ENCODE measurements at places on chromosomes 1 and 21.

GRCh38 chr1:19043579-19044443, 87.3 kb upstream of the IFFO2 start:
- no peak for DNase-seq

DNA sequence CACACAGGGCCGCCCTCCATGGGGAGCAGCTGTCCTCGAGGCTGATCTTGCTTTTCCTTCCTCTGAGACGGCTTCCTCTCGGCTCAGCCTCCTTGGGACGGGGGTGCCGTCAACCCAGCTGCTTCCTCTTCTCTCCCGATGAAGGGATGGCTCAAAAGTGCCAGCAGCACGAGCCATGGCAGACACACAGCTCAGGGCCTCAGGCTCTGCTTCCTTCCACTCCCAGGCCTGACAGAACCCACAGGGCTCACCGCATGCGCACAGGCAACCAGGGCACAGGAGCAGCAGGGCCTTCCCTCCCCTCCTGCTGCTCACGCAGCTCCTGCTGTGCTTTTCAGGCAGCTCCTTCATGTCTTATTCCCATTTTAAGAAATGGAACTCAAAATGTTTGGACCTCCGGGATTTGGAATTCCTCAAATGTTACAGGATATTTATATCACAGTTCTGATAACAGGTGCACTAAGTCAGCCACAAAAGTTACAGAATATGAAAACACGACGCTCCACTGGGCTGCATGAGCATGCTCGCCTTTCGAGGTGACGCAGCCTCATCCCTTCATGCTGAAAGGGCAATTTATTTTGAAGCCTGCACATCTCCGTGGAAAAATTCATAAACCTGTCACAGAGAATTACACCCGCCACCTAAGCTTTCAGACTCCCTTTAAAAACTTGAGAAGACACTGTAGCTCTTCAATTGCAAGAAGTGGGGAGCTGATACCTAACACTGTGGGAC, 84.4 kb downstream of the HSF2BP start:
- DNase-seq: no peak

GRCh38 chr1:175597969-175598765, 145.2 kb downstream of the TNR start:
- DNase-seq: no peak

DNA sequence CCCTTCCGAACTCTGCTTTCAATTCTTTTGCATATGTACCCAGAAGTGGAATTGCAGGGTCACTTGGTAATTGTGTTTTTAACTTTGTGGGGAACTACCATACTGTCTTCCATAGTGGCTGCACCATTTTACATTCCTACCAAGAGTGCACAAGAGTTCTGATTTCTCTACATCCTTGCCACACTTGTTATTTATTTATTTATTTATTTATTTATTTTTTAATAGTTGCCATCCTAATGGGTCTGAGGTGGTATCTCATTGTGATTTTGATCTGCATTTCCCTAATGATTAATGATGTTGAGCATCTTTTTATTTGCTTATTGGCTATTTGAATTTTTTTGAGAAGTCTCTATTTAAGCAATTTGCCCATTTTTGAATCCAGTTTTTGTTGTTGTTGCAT, 422.4 kb downstream of the PTPRU start:
- DNase-seq: no peak

GRCh38 chr1:47382399-47382983, 33.6 kb upstream of the FOXE3 start:
- DNase-seq: no peak

- no peak for DNase-seq
Measured at GRCh38 chr1:180563026-180563827, 4.5 kb downstream of the OVAAL start.

DNA sequence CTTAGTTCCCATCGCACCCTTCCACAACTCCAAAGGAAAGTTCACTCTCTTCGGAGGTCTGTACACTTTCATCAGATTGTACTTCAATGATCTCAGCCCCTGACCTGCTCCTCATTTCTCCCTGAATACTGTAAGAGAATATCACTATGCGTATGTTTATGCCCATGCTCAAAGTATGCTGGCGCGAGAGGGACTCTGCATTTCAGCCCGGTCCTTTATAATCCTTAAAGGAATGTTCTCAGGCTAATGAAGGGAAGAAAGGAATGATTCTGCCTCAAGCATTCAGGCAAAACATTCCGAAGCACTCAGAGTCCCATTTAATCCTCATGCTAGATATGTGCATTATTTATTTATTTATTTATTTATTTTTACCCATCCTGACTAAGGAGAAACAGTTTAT, 76.8 kb downstream of the PLD5 start:
- no peak for DNase-seq

GRCh38 chr1:67887146-67887545, 53.9 kb upstream of the GNG12 start:
- no peak for DNase-seq

GRCh38 chr1:245698860-245699259, 544.1 kb downstream of the KIF26B start:
- DNase-seq: no peak

DNA sequence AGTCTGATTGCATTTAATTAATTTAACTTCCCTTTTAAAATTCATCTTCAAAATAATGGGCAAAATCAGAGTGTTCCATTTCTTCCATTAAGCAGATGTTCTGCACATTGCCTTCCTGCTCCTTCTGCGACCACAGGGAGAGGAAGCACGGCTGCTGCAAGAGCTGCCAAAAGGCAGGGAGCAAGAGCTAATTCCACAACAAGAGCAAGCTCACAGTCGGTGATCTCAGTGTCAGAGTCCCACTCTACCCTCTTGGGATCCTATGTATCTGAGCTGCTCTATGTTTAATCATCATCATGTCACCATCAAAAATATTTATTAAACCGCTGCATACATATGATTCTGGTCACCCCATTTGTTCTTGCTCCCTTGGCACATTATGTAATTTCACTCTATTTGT, 255.3 kb upstream of the CAMK1G start:
- no peak for DNase-seq

GRCh38 chr1:229479660-229480399, 28.3 kb downstream of the NUP133 start:
- no peak for DNase-seq

- DNase-seq: no peak
Measured at GRCh38 chr1:51558375-51558924, 39.4 kb upstream of the EPS15 start.

DNA sequence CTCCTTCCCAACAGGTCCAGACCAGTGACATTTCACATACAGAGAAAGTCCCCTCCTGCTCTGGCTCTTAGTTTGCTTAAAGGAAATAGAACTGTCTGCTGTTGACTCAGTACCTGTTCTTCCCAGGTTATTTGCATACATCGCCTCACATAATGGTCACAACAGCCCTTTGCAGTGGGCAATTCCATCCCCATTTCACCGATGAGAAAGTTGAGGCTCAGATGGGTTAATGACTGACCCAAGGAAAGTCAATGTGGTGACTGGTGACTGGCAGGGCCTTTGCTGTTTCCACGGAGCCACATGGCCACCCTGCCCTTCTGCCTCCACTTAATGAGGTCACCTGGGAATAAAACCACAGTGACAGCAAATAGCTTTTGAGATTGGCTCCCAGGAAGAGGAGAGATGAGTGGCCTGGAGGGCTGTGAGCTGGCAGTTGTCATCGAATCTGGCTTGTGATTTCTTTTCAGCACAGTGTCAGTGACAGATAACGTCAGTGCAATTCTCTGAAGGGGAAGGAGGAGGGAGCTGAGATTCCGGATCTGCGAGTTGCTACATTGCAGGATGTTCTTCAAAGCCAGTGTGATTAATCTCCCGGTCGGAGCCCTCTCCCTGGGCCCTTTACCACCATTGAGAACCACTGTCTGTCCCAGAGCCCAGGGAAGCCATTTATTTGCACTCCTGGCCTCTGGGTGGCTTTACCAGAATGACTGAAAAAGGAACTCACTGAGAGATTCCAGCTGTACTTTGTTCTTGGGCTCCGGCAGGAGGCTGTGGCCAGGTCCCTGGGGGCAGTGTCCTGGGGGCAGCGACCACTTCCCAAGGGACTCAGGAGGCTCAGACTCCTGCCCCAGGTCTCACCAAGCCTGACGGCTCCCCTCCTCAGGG, 117.2 kb downstream of the CNIH3 start:
- no peak for DNase-seq

DNA sequence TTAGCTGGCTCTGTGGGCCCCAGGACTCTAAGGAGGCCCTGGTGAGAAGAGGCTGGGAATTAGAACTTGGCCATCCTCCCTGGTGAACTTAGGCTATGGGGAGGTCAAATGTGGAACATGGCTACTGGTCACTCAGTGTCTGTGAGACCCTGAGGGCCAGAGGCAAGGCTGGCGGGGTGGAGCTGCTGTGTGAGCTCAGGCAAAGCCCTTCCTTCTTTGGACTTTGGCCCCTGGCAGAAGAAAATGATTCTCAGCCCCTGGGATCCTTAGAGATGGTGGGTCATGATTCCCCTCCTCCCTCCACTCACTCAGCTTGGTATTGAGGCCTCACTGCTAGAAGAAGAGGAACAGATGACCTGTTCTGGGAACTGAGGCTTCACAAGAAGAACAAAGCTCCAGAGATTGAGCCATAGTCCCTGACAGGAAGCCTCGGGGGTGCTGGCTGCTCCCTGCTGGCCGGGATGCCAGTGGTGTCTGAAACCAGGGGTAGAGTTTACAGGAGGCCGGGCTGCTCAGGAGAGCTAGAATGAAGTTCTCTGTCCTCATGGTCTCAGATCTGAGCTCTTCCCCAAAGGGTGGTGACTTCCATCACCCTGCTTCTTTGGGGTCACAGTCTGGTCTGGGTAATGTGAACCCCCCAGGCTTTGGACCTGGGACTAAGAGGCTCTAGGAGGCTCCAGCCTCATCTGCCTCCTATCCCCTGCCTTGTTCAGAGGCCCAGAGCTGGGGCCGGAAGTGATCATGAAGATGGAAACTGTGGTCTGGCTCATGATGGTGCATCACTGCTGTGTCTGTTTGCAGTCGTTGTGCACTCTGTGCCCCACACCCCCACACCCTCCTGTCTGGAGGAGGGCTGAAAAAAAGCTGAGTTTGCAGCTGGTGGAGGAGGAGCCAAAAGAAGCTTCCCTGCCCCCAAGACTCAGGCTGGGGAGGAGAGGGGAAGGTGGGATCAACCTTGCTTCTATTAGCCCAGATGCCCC, 905 bp downstream of the BTBD19 start:
- peak; percentile 83 for DNase-seq

GRCh38 chr1:230282157-230282556, 144.0 kb downstream of the PGBD5 start:
- no peak for DNase-seq

DNA sequence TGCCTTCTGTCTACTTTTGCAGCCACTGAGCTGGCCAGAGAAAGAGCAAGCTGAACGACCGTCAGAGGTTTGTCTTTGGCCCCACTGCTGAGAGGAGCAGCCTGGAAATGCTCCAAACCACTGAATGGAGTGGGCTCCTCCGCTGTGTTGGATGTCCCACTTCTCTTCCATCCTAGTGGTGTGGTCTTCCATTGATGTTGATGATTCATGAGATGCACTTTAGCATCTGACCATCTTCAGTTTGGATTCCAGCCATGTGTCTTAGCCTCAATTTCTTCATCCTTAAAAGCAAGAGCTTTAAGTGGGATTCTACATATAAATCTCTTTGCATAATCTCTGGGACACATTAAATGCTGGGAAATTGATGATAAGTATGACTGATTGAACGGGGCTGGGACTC, 276.9 kb downstream of the SIPA1L2 start:
- no peak for DNase-seq

DNA sequence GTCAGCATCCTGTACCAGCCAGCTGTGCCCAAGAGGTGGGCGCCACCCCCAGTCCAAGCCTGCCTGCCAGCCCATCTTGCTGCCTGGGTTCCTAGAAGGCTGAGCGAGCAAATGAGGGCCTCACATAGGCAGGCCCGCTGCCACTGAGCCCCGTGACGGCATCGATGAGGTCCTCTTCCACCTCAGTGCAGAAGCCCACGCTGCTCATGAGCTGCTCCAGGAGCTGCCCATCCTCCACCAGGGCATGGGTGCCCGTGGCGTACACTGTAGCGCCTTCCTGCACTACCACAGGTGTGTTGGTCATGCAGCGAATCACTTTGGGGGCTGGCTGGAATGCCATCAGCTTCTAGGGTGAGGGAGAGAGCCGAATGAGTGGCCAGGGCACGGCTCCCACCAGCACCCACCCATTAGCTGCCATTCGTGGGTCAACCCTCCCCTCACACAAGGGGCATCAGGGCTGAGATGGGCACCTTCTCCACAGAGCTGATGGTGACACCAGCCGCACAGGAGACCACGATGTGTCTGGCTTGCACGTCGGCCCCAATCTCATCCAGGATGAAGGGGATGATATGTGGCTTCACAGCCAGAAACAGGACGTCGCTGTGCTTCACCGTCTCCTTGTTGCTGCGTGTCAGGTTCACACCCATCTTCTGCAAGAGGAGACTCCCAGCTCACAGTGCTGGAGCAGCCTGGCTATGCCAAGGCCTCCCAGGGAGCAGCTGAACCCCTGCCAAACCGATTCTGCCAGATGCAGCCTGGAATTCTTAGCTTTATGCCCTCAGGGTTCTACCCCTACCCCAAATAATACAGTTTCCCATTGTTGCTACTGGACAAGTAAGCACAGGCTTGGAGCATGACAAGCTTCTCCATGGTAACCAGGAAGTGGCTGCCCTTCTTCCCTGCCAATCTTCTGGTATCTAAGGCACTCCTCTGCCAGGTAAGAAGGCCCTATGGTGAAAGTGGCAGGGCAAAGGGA, 2.0 kb downstream of the PYCR2 start:
- DNase-seq: no peak

DNA sequence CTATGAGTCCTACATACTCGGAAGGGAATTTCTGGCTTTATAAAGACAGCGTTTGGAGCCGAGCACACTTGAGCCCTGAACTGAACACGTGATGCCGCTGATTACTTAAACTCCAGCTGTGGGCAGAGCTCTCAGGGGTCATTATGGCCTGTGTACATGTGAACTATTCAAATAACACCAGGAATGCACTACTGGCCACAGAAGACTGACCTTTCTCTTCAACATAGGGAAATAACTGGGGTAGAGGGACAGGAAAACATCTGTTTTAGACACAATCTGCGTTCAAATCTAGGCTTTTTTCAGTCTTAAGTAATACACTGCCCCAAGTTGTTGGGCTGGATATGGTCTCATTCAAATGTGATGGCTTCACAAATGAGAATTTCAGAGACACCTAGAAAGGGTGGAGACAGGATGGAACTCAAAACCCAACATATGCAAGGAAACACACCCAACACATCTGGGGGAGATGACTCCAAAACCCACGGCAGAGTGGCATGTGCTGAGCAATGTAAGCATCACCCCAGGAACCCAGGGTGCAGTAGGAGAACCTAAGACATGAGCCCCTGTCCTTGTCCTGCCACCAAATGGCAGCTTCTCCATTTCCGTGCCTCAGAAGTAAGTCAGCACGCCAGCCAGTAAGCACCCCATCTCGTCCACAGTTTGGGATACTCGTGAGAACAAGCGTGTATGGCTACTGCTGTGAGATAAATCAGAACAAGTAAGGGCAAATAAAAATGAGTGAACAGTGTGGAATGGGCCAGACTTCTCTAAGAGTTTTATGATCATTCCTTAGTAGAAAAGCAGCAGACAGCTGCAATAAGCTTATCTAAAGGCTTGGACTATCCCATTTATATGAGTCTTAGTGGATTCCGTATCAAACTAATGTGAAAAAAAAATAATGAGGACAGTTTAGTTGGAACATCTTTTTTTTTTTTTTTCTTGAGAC, 24.9 kb downstream of the NID1 start:
- no peak for DNase-seq
